ENCODE measurements at places on chromosomes 5 and 9.

DNA sequence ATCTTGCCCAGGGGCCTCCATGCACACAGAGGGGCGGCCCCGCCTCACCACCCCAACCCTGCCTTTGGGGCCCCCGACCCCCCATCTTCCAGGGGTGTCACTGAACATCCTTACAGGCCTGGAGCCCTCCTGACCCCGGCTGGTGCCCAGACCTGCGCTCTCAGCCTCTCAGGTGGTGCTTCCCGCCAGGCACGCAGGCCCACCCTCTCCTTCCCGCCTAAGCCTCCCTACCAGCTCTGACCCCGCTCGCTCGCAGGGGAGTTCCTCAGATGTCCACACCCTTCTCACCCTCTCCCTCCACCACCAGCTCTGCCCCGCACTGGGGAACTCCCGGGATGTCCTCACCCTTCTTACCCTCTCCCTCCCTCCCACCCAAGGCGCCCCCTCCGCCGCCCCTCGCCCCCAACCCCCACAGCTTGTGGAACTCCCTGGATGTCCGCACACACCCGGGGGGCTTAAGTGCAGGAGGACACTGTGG lies 12.3 kb upstream of the QRFP start:
- no peak for DNase-seq

- DNase-seq: no peak
Measured at GRCh38 chr9:108086624-108087023, 597.1 kb upstream of the KLF4 start.

GRCh38 chr9:110021891-110022290 lies 186.1 kb downstream of the C9orf152 start:
- no peak for DNase-seq

DNA sequence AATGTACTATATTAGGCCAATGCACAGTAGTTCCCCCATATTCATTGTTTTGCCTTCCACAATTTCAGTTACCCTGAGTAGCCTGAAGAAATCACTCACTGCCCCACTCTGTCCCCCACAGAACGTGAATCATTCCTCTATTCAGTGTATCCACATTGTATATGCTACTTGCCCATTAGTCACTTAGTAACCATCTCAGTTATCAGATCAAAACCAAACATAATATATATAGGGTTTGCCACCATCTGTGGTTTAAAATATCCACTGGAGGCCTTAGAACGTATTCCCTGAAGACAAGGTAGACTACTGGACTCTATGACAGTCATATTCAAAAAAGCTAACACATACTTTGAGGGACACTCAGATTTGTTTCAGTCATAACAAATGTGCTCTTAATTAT lies 465.7 kb upstream of the RGMB start:
- DNase-seq: no peak

GRCh38 chr5:35416217-35416988 lies 186.1 kb upstream of the PRLR start:
- DNase-seq: no peak

Measured in activated CD8-positive, alpha-beta T cell treated with anti-CD3 and anti-CD28 coated beads, Interleukin-2, amount 10 ng/mL, durations not matched to agents 7 days and 5 days (primary cell).